ENCODE measurements at places on chromosomes 13 and 19.

DNA sequence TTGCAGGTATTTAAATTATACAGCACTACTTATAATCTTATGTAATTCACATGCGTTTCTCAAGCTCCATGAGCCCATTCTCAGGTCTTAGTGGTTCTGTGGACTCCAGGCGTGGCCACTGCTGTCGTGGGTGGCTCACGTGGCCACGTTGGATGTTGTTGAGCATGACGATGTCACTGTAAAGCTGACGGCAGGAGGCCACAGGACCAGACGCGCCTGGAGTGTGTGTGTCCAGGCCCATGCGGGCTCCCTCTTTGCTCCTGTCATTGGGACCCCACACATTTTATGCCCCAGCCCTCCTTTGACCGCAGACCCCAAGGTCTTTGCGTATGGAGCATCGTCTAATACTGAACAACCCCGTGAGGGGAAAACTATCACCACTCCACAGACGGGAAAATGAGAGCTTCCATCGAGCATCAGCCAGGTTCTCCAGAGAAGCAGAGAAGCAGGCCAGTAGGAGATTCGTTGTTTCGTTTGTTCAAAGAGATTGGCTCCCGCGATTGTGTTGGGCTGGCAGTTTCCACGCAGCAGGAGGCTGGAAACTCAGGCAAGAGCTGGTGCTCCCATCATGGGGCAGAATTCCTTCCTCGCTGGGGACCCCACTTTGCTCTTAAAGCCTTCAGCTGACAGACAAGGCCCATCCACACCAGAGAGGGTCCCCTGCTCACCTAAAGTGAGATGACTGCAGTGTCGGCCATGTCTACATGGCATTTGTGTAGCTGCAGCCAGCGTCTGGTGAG lies 129.3 kb upstream of the SPACA7 start:
- DNase-seq, result no peak

DNA sequence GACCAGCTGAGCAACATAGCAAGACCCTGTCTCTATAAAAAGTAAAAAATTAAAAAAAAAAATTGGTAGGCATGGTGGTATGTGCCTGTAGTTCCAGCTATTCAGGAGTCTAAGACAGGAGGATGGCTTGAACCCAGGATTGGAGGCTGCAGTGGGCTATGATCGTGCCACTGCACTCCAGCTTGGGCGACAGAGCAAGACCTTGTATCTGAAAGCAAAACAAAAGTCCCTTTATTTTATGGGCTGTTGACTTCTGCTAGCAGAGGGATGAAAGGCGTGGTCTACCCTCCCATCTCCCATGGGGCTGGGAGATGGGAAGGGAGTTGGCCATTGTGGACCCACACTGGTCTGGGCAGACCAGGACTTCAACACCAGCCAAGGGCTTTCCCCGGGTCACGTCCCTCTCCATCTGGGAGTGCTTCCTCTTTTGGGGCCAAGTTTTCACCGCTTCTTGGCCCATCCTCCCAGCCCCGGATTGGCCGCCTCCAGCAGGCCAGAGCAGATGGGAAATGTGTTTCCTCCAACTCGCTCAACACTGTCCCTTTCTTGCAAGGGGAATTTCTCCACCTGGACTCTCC lies 2.2 kb upstream of the TNFSF9 start:
- no peak for DNase-seq

DNA sequence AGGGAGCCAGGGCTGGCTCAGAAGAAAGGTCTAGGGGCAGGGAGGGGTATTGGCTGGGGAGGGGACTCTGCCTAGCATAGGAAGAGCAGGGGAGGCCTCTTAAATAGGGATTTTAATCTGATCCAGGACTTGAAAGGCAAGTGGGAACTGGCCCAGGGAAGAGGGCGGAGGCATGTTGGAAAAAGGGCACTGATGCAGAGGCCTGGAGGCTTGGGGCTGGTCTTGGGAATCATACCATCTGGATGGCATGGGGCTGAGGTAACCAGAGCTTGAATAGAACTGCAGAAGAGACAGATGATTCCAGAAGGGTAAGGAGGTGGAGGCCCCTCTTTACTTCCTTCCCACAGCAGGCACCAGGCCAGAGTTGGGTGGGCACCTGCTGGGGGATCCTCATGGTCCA lies 29.1 kb downstream of the CERS4 start:
- DNase-seq, result no peak

- no peak for DNase-seq
Observed at GRCh38 chr19:42126574-42126973, 5.7 kb downstream of the POU2F2 start.

DNA sequence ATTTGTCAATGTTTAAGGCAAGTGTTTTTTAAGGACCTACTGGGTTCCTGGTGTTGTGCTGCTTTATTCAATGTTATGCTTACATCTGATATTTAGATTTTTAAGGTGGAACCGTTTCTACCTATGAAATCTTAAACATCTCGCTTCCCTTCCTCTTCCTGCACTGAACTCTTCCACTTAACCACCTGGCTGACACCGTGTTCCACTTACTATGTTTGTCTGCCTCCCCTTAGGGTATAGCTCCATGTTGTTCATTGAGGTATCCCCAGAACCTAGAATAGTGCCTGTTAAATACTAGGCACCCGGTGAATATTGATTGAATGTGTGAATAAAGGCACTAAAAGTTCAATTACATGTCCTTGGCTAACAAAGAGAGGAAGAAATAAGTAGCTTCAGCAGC lies 104.9 kb downstream of the RNF17 start:
- DNase-seq, result no peak

DNA sequence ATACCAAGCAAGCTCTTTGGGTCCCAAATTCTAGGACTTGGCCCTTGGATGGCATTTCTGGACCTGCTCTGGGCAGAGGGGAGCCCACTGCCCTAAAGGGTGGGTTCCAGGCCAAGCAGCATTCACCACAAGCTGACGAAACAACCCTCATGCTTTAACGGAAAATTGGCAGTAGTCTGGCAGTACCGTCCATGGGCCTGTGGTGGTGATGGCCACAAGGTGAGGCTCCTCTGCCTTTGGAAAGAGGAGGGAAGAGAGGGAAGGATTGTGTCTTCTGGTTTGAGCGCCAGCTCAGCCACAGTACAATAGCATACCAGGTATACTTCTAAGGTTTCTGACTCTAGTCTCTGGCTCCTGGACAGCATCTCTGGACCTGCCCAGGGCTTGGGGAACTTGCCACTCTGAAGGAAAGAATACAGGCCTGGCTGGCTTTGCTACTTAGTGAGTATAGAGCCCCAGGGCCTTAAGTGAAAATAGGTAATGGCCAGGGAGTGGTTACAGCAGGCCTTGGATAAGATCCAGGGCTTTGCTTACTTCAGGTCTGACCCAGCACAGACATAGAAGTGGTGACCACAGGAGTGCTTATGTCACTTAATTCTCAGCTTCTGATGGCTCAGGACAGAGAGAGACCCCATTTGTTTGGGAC lies 595.5 kb downstream of the LMO7 start:
- no peak for DNase-seq

Measured in NCI-H460 (cell line).